WERI-Rb-1 (cell line): ENCODE measurements at places on chromosomes 4 and X.
A peak's percentile ranks its signal among the peaks of the same experiment; 100 is the strongest.

GRCh38 chr4:163582703-163583102, 88.2 kb downstream of the TMA16 start:
- no peak for DNase-seq

GRCh38 chr4:88018466-88018865, 11.0 kb downstream of the PKD2 start:
- no peak for DNase-seq

- DNase-seq: no peak
Observed at GRCh38 chr4:20614816-20615215, 85.4 kb upstream of the PACRGL start.

- DNase-seq: peak; percentile 21
Observed at GRCh38 chrX:50067435-50068284, 133.1 kb downstream of the AKAP4 start.

DNA sequence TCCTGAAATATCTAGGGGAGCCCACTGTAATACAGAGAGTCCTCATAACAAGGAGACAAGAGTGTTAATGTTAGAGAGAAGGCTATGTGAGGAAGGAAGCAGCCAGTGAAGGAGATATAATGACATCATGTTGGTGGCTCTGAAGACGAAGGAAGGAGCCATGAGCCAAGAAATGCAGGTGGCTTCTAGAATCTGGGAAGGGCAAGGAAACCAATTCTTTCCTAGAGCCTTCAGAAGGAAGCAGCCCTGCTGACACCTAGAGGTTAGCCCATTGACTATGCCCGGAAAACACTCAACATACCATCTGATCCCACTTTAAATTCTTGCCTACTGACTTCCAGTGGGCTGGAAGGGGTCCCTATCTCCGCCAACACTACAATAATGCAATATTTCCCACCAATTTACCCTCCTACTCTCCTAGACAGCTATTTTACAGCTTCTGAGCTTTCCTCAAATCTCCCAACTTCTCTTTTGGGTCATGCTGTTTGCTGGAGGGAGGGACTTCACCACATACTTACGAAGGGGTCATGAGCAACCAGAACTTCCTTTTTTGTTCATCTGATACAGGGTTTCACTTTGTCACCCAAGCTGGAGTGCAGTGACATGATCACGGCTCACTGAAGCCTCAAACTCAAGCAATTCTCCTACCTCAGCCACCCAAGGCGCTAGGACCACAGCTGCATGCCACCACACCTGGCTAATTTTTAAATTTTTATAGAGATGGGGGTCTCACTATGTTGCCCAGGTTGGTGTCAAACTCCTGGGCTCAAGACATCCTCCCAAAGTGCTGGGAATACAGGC, 25.2 kb upstream of the G3BP2 start:
- no peak for DNase-seq

DNA sequence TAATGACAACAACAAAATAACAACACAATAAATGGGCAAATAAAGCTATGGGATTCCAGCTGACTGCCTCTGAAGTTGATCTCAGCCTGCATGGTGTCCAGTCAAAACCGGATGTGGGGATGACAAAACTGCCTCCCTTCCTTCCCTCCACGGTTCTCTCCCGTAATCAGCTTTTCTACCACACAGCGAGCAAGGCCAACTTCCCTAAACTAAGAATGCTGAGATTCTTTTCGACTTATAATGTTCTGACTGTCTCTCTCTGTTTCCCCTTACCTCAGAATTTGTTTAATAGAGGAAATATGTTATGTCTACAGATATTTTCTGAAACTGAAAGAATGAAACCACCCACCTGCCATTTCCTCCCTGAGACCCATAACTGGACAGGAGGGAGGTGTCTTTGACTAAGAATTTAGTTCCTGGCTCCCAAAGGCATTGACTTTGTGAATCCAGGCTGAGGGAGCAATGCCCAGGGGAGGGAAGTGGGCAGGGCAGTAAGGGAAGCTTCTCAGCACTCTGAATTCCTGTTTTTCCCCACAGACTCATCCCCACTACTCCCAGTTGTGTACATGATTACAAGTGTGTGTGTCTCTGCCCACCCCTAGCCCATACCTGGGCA, 1.0 kb upstream of the TLR1 start:
- no peak for DNase-seq

GRCh38 chr4:8557151-8558076, 22.8 kb upstream of the GPR78 start:
- no peak for DNase-seq

DNA sequence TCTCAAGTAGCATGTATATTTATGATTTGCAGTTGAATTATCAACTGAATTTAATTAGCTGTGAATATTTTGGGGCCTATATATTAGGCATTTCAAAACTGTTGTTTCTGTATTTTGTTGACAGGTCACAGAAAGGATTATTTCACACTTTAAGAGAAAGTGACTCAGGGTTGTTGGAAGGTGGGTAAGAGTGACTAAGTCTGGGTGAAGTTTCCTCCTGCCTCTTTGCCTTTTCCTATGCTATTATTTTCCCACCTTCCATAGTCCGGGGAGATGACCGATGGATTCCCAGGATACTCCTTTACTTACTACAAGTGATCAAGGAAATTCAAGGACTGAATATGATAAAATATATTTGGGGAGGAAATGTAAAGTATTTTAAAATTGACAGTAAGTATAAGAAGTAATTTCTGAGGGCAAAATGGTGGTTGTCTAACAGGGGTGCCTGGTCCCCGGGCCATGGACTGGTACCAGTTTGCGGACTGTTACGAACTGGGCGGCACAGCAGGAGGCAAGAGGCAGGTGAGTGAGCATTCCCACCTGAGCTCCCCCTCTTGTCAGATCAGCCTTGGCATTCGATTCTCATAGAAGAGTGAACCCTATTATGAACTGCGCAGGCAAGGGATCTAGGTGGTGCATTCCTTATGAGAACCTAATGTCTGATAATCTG, 175.5 kb upstream of the GPRIN3 start:
- no peak for DNase-seq

DNA sequence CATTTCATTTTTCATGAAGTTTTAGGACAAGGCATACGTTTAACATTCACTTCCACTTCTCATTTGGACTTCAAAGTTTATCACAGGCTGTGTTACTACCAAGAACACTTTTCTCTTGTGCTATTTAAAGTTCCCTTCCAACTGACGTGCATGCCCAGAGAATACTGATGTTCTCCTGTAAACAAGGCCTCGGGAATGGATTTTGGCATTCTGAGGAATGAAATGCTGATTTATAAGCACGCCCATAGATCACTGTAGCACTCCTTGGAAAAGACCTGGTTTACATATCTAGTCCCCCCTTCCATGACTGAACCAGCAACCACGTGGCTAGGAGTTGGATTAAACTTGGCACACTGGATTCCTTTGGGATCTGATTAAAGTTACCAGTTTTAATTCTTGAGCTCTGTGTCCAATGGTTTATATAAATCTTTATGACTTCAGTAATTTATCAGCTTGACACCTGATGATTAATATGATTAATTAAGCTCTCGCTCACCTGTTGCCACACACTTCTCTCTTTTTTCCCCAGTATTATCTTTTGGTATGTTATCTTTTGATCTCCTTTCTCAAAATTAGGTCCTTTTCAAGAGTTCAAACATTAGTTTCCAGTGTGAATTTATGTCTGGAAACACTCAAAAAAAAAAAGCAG, 122.4 kb upstream of the HAND2 start:
- DNase-seq: no peak

DNA sequence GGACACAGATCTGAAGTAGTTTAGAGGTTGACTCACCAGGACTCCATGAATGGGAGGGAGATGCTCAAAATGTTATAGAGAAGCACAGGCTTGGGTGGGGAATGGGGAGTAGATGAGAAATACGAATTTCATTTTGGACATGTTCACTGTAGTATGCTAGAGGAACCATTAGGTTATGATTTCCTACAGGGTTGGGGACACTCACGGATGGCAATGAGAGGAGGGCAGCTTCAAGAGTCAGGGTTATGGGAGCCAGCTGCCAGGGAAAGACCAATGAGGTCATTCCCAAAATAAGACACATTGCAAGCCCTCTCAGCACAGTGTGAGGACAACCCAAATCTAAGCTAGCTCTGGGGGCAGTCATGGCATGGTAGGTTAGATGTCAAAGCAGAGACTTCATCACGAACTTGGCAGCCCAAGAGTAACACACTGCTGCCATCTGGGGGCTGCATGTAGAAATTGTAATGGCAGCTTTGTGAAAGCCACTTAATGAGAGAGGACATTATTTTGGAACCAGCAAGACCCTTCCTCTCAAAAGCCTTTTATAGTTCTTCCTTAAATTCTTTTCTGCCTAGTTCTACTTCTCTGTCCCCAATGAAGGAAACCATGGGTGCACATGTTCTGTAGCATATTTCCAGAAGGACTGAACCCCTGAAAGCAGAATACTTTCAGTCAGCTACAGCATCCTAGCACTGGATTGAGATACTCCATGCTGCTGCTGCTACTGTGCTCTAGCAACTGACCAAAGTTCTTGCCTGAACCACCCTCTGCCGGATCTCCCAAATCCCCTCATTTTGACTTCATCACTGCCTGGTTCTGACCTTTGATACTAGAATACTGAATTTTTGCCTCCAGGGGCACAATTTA, 16.2 kb upstream of the ZCCHC12 start:
- peak; percentile 31 for DNase-seq

- DNase-seq: no peak
Observed at GRCh38 chr4:129179276-129179675, 83.3 kb downstream of the C4orf33 start.

- no peak for DNase-seq
Observed at GRCh38 chr4:181656748-181657147, 586.5 kb upstream of the TENM3 start.

DNA sequence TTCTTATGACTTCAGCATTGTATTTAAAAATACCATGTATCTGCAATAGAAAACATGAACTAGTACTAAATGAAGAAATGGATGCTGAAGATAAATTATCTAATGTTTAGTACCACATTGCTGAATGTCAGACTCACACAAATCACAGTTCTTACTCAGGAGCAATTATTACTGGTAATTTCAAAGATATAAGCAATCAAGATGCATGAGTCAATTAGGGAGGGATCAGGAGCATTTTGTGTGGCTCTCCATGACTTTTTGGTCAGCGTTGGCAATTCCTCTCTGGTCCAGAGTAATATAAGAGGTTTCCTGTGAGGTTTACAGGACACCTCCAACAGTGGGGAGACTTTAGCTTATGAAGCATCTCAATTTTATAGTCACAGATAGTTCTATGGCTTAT, 167.0 kb upstream of the PCDH7 start:
- DNase-seq: no peak

GRCh38 chrX:9855561-9856283, 69.5 kb downstream of the SHROOM2 start:
- DNase-seq: no peak

GRCh38 chr4:57550198-57550597, 440.0 kb upstream of the IGFBP7 start:
- no peak for DNase-seq

- no peak for DNase-seq
Observed at GRCh38 chr4:7764466-7764865, 175.2 kb downstream of the AFAP1 start.

- DNase-seq: no peak
Observed at GRCh38 chr4:25821267-25821666, 41.5 kb downstream of the SEL1L3 start.

GRCh38 chr4:62449538-62449937, 1249.4 kb downstream of the ADGRL3 start:
- no peak for DNase-seq

- DNase-seq: no peak
Observed at GRCh38 chr4:138399081-138399480, 156.9 kb upstream of the SLC7A11 start.

DNA sequence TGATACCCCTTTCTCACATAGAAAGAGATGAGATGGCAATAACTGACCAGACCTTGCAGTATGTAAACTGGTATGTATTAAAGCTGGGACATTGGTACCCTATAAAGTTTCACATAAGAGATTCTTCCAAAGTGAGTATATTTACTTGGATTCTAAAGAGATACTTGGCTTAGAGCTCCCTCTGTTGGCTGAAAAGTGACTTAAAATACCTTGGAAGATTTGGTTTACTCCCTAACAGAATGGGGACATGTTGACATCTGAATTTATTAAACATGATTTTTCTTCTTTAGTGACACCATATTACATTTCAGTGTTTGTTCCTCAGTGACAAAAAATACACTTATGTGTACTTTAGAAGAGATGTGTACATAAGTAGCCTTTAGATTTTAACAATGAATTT, 47.9 kb upstream of the RGN start:
- no peak for DNase-seq

DNA sequence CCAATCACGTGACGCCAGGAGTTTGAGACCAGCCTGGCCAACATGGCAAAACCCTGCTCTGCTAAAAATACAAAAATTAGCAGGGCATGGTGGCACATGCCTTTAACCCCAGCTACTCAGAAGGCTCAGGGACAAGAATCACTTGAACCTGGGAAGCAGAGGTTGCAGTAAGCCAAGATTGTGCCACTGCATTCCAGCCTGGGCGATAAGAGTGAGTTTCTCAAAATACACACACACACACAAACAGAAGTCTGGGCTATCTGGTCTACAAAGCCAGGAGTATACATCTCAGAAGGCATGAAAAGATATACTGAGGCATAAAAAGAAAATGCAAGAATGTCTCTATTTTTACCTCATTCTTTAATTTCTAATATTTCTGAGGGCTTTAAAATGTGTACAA, 11.3 kb downstream of the YTHDC1 start:
- DNase-seq: no peak

DNA sequence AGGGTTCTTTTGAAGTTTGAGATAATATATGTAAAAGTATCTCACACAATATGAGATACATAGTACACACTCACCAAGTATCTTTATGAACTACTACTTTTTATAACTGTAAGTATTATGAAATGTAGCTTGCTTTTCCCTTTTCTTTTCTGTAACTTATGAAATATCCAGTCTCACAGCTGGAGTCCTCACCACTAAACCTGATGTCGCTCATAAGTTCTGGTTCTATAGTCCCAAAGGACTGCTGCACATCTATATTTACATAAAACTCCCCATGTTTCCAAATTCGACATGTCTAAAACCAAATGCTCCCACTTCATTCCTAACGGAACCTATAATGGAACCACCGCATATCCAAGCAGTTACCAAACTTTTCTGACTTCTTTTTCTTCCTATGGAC, 186.5 kb upstream of the SLC7A11 start:
- no peak for DNase-seq

GRCh38 chrX:41409006-41409405, 38.1 kb upstream of the NYX start:
- no peak for DNase-seq

- no peak for DNase-seq
Observed at GRCh38 chrX:23493941-23494374, 159.3 kb downstream of the PTCHD1 start.

DNA sequence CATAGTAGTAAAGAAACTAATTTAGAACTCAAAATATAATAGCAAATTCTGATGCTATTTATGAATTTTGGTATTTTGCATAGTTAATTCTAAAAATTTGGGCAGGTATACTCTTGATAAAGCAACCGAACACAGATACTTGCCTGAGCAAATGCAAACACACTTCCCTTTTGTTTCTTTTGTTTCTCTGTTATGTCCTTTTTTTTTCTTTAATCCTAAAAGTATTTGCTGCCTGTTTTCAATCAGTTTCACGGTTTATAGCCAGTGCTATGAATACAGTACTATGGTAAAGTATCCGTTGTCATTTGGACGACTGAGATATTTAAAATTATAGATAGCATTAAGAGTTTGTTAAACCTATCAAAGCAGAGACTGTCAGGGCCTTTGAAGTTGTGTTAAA, 84.3 kb upstream of the HPRT1 start:
- DNase-seq: no peak

GRCh38 chrX:82775426-82775825, 732.7 kb upstream of the POU3F4 start:
- no peak for DNase-seq

GRCh38 chrX:140467211-140467610, 37.7 kb downstream of the SOX3 start:
- no peak for DNase-seq
